ENCODE measurements at places on chromosomes 6 and 20.

- DNase-seq, result no peak
These were observed 91.8 kb downstream of the TRMT11 start for GRCh38 chr6:126077810-126078776.

DNA sequence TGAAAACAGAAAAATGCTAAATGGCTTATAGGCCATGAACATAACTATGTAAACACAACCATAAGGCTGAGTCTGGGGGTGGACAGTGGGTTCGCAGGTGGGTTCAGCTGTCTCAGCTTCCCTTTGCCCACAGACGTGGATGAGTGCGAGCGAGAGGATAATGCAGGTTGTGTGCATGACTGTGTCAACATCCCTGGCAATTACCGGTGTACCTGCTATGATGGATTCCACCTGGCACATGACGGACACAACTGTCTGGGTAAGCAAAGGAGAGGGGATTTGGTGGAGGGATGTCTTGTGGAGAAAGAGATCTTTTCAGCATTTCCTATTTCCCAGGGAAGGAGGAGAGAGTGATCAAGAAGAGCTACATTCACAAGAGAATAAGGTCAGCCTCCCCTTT lies 14.7 kb downstream of the SCUBE3 start:
- DNase-seq, result no peak

GRCh38 chr20:8706961-8707700 lies 361.8 kb upstream of the PLCB4 start:
- DNase-seq, result no peak

DNA sequence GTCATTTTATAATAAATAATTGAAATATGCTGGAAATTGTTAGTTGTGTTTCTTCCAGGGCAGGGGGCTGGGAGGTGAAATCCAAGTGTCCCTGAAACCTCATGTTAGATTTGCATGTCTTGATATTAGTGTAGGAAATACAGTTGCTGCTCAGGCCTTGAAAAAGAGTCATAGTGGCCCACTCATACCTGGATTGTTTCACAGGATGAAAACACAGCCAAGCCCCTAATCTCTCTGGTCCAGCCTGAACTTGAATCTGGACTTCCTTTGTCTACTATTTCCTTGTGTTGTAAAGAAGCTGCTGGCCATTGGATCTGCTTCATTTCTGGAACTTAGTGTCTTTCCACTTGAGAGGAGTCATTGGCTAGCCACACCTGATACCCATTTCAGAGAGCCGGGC lies 108.8 kb upstream of the JARID2 start:
- no peak for DNase-seq

DNA sequence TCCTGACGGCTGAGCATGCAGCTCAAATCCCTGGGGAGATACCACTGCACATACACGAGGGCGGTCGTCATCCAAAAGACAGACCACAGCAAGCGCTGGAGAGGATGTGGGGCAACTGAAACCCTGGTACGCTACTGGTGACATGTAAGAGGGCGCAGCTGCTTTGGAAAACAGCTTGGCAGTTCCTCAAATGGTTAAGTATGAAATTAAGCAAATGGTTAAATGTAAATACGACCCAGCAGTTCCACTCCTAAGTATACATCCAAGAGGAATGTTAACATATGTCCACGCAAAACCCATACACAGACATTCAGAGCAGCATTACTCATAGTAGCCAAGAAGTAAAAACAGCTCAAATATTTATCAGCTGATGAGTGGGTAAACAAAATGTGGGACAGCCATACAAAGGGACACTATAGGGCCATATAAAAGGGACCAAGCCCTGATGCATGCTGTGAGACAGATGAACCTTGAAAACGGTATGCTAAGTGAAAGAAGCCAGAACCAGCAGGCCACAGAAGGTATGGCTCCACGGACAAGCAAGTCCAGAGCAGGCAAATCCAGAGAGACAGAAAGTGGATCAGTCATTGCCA lies 38.5 kb downstream of the RIPOR3 start:
- DNase-seq, result no peak

- DNase-seq, result no peak
These were observed 253.0 kb downstream of the QKI start for GRCh38 chr6:163667372-163668060.

- no peak for DNase-seq
These were observed 712.4 kb downstream of the EPHA7 start for GRCh38 chr6:92706976-92707375.

Data from DMS 273 treated with DMSO at 0.1 percent for 48 hours (cell line).